HL-60 (cell line): ENCODE measurements at places on chromosomes 4 and X.

DNA sequence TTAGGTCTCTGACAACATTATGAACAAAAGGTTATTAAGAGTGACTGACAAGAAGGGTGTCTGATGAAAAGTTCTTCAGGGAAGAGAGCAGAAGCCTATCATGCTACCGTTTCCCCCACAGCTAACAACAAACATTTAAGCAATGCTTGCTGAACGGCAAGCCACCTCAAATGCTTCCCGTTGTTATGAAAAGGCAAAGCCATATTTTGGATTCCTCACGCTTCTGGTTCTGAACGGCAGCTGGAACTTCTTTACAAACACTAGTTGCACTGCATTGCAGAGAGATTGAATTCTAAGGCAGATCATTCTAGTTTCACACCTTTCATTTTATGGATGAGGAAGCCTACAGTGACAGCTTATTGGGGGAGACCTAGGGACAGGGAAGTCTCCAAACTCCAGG lies 48.6 kb upstream of the NAP1L5 start:
- DNase-seq, result no peak

DNA sequence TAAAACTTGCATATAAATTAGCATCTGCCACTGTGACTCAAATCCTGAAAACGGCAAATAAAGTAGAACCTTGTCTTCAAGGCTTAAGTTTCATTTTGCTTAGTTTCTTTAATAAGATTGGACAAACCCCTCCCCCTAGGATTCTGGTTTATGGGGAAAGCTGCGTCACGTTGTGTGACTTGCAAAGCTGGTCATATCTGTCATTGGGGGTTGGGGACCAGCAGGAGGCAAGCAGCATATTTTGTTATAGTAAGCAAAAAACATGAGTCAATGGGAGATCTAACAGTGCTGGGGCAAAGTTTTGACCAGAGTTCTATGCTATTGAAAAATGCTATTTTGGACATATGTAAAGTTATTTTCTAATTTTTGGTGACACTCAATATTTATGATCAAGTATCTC lies 407.3 kb downstream of the PCDH18 start:
- no peak for DNase-seq

DNA sequence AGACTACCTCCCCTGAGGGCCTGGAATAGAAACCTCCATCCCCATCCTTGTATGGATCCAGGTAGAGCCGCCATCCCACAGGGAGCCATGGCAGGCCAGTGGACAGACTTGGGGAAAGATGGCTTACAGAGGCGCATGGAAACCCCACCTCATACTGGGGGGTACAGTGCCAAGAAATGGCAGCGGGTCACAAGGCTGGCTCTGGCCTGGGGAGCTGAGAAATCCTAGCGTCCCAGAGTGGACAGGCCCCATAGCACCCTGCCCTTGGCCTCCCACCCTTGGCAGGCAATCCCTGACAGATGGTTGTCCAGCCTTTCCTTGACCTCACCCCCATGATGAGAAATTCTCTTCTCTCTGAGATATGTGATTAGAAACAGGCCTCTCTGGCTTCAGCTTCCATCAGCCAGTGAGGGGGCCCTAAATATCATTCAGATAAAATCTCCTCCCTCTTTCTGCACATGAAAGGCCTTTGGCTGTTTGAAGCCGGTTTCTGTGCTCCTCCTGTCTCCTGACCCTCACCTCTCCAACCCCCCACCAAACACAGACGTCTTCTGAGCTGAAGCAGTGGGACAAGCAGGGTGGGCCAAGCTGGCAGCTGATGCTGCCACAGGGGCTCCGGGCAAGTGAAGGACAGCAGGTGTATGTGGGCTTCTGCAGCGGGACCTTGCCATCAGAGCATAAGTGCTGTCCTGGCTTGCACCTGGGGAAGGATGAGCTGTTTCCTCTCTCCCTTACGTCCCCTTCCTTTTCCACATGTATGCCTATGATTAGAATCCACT lies 204.4 kb upstream of the MAMLD1 start:
- no peak for DNase-seq

- DNase-seq, result no peak
Observed at GRCh38 chr4:33422656-33423055, 2702.5 kb downstream of the PCDH7 start.

DNA sequence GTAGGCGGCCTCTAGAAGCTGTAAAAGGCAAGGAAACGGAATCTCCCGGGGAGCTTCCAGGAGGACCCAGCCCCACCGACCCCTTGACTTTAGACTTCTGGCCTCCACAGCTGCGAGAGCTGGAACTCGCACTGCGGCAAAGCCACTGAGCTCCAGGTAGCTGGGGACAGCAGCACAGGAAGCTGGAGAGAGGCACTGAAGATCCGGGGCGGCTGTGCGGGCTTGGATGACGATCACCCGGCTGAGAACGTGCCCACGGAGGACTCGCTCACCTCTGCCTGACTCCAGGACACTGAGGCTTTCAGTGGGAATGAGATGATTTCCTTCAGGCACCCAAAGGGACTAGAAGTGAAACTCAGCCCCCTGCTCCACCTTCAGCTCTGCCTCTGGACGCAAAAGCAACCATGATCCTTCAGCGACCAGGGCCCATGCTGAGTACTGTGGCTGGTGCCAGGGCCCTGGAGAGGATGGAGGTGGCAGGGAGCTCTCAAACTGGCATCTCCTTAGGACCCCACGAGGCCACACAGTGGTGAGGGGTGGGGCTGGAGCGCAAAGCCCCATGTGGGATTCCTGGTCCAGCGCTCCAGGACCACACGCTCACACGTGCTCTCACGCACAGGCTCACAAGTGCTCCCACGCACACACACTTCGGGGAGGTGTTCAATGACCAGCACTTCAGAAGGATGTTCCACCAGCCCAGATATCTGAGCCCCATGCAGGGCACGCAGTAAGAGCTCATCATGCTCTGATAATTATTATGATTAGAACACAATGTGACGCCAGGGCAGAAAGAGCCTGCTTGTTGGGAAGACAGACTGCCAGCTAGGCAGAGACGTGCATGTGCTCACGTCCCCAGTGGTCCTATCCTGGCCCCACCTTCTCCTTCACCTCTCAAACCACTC lies 47.2 kb downstream of the ADRA2C start:
- DNase-seq, result no peak

DNA sequence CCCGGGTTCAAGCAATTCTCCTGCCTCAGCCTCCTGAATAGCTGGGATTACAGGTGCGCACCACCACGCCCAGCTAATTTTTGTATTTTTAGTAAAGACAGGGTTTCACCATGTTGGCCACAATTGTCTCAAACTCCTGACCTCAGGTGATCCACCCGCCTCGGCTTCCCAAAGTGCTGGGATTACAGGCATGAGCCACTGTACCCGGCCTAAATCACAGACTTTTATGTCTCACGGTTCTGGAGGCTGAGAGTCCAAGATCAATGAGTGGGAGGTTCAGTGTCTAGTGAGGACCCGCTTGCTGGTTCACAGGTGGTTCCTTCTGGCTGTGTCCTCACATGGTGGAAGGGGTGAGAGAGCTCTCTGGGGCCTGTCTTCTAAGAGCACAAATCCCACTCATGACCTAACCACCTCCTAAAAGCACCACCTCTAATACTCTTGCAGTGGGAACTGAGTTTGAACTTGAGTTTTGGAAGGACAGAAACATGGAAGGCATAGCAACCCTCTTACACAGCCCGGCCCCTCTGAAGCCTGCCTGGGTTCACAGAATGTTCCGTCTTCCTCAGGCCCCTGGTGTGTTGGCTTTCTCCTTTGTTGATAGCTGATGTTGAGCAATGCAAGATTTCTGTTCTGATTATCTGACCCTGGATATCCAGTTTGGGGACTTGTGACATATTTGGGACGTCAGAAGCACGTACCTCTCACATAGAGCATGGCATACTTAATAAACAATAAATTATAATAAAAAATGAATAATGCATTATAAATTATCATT lies 1.9 kb upstream of the AKAP17A start:
- no peak for DNase-seq

GRCh38 chr4:97121493-97121892 lies 1021.8 kb downstream of the STPG2 start:
- no peak for DNase-seq

DNA sequence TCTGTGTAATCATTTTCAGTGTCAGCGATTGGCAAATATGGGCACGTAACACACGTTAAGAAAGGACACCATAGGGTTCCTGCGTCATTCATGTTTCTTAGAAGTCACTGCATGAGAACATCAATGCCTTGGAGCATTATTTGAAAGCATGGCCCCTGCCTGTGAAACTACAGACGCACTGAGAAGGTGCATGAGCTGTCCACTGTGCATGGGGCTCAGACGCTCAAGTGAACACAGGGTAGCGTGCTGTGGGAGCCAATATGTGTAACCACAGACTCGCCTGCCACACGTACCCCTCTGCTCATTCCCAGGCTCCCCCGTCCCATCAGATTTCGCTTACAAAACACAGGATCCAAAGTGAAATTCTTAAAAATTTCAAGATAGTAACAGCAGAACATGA lies 6.5 kb downstream of the PPP2R2C start:
- no peak for DNase-seq

DNA sequence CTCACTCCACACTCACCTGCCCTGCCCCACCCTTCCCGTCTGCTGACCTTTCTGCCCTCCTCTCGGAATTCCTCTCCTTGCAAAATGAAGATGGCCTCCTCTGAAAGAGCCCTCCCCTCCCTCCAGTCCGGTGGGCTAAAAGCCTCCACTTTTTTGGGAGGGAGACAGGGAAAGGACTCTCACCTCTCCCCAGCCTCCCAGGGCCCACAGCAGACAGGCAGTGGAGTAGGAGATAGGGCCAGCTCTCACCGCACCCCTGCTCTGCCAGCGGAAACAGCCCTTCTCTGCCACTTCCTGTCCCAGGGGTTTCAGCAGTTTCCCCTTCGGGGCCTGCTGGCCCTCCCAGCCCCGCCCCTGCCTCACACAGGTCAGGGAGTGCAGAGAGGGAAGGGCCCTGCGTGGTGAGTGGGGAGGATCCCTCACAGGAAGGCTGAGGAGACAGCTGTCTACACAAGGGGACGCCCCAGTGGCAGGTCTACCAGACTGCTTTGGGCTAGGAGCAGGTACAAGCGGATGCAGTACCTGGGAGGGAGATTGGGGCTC lies 18.2 kb downstream of the ELF4 start:
- peak; percentile 63 for DNase-seq
